ENCODE measurements at places on chromosomes 11 and 22.
A peak's percentile ranks its signal among the peaks of the same experiment; 100 is the strongest.

- peak; percentile 72 for DNase-seq
Observed at GRCh38 chr11:60428517-60428916, 855 bp upstream of the MS4A5 start.

- DNase-seq = peak; percentile 42
Observed at GRCh38 chr11:27497284-27497866, 9.2 kb downstream of the LIN7C start.

GRCh38 chr11:95076416-95076815 is 9.7 kb downstream of the SRSF8 start:
- DNase-seq = no peak

DNA sequence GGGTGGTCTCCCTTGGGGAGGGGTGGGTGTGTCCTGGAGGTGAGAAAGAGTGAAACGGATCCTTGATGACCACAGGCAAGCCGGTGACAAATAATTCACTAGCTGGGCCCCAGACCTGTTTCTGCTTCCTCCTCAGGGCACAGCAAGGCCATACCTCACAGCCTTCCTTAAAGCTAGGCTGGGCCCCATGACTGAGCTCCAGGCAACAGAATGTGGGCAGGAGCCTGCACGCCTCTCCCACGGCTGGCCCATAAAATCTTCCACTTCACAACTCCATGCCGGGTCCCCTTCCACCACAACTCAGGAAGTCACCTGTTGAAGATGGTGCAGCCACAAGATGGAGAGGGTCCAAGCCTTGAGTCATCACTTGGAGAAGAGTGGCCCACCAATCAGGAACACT is 23.9 kb downstream of the SLC22A12 start:
- no peak for DNase-seq

DNA sequence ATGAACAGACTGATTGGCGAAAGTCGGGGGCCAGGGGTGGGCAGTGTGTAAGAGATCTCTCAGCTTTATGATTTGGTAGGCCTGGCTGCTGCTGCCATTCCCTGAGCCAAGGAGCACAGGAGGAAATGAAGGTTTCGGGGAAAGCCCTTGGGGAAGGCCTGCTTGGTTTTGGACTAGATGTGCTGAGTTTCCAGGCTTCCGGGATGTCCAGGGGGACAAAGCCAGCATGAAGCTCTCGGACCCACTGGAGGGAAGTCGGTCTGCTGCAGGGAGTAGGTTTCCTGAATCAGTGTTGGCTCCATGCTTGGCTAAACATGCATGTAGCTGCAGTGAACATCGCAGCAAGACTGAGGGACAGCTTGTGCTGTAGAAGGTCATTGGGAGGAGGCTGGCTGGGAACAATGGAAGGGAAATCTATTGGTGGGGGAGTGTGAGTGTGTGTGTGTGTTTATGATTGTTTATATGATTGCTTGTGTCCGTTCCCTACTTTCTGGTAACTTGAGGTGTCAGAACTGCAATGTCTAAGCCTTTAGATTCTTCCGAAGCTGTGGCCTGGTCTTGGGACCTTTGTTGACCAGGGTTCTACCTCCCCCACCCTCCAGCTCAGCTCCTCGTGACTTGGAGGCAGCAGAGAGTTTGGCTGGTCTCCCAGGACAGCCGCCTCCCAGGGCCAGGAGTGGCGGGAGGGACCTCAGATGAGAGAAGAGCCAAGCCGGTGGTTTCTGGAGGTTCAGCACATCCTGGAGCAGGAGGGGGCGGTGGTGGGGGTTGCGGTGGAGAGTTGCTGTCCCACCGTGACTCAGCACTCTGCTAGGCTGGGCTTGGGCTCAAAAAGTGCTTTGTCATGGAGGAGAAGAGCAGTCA is 4.0 kb upstream of the FTH1 start:
- no peak for DNase-seq

- no peak for DNase-seq
Observed at GRCh38 chr11:92141725-92142124, 82.9 kb upstream of the FAT3 start.

- DNase-seq = no peak
Observed at GRCh38 chr11:10487002-10487647, 32.1 kb downstream of the AMPD3 start.

- no peak for DNase-seq
Observed at GRCh38 chr22:37427135-37427710, at the start of gene ELFN2. Gene ELFN2, minus strand, starts transcription at chr22:37427479. Its CDS starts 51,945 bp downstream, at chr22:37375534.

DNA sequence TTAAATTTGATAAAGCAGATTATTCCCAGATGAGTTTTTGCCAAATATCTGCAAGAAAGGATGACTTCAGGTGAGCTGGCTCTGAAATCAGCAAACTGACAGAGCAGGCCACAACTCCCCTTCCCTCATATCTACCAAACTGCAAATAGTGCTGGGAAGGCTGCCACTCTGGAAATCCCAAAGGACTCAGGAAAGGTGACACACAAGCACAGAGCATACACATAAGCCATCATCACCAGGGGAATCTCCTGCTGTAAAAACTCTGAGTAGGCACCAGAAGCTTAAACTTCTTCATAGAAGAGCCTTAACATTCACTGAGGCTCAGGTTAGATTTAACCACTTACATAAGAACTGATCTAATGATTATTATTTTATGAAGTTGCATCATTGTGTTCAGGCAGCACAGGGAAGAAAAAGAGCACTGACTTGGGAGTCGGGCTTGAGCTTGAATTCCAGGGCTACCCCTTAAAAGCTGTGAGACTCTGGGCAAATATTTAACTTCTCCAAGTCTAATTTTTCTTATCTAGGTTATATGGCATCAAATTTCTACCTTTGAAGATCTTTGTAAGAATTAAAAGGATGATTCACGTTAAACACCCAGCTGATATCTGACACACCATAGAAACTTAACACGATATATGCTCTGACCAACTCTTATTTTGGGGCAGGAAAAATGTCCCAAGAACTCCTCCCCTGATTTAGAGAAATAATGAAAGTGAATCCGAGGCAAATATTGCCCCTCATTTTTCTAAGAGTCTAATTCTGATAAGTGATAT is 15.0 kb downstream of the SYTL2 start:
- no peak for DNase-seq

GRCh38 chr11:120751550-120751949 is 240.0 kb downstream of the GRIK4 start:
- no peak for DNase-seq

DNA sequence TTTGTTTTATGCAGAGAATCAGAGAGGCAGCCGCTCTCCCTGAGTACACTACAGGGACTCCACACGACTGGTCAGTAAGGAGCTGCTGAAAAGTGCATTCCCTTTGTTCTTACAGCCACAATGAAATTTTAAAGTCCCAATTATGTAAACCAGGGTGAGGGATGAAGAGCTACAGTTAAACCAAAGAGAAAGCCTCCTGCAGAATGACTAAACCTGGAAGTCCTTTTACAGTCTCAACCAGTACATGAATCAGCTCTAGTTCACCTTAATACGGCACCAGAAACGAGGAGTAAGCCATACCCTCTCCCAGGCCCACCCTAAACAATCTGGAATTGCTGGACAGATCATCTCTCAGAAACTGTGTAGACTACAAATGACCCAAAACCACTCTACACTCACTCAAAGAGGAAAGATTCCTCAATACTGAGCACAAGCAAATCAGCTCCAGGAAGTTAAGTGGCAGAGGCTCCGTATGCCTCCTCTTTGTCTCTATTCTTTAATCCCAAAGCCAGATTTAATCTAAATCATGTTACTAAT is 113.1 kb downstream of the RBFOX2 start:
- no peak for DNase-seq

- peak; percentile 17 for DNase-seq
Observed at GRCh38 chr11:122157653-122158161, 41.7 kb upstream of the BLID start.

DNA sequence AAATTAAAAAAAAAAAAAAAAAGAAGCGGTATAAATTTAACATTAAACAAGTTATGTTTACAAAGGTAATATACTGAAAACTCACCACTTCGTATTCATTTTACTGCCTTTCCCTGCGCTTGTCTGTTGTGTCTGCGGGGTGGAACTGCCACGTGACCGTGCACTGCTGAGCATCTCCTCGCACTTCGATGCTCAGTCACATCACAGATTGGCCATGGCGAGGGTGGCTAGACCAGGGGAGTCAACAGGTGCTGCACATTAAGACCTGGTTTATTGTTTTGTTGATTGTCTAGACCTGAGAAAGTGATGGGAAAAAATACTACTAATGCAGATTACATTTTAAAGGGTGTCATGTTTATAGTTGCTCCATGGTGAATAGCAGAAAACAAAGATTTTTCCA is 22.8 kb upstream of the TUB start:
- no peak for DNase-seq

DNA sequence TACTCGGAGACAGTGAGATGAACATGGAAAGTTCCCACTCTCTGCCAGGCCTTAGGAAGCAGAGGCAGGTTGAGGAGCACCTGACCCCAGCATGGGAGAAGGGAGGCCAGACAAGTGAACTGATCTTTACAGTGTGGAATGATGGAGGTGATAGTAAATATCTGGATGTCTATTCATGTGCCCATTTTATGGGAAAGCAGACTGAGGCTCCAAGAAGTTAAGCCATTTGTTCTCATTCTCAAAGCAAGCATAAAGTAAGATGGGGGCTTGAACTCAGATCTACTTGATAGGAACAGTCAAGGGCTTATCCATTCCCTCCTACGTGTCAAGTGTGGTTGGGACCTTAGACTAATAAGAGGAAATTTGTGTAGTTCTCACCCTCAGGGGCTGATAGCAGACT is 461.5 kb downstream of the MN1 start:
- no peak for DNase-seq

DNA sequence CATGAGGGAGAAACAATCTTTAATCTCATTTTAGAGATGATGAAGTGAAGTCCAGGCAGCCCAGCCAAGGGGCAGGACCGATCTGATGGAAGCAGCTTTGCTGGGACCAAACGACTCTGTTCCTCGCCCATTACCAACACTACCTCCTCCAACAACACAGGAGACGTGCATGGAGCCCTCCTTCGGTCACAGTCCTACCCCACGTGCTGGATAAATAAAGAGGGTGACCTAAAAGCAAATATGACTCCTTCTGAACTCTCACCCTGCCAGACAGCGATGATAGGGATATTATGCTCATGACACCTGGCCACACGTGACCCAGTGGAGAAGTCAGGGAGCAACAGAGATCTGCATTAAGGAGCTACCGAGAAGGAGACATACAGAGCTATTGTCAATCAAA is 26.0 kb downstream of the SCGB1A1 start:
- DNase-seq = no peak

DNA sequence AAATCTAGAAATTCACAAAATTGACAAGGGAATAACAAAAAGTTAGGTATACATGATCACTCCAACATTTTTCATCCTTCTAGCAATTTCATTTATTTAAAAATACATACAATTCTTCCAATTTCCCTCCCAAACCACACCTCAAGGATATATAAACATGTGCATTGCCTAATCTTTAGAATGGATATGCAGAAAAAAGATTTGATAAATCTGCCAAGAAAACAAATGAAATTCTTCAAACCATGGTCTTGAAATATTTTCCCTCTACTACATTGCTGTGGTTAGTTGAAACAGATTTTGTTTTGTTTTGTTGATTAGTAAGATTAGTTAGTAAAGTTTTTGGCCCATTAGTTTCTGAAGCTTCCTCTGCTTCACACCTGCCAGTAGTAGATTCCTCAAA is 703.3 kb upstream of the CCDC179 start:
- DNase-seq = no peak

- no peak for DNase-seq
Observed at GRCh38 chr11:64572143-64572542, 18.9 kb upstream of the SLC22A12 start.

DNA sequence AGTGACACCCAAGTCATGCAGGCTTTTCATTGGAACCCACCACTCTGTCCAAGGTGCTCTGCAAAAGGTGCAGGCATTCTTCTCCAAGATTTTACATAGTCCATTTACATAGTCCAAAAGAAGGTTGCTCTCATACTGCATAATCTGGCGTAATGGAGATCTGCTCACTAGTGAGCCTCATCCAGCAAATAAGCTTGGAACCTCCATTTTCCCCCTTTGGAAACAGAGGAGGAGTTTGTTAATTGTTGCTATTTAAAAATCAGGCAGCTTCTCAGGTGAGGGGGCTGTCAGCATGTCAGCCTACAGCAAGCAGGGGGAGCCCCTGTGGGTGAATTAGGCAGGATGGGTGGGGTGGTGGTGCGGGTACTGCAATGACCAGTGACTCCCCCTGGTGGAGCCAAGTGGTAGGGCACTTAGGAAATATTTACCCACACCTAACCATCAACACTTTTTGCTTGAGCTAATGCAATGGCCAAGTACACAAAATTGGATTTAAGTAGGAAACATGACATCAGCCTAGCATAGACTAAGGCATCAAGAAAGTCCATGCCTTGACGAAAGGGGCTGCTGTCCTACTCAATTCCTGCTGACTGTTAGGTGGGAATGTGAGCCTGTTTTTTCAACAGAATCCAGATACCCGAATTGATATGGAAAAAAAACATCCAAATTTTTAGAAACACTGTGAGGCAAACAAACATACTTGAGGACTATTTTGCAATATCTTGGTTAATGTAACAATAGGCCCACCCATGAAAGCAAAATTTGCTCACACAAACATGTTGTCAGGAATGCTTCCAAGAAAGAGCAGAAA is 64.5 kb downstream of the AMBRA1 start:
- peak; percentile 69 for DNase-seq

GRCh38 chr11:122764371-122765090 is 73.8 kb upstream of the CRTAM start:
- no peak for DNase-seq

GRCh38 chr11:121656328-121657090 is 203.7 kb upstream of the SORL1-AS1 start:
- DNase-seq = no peak

DNA sequence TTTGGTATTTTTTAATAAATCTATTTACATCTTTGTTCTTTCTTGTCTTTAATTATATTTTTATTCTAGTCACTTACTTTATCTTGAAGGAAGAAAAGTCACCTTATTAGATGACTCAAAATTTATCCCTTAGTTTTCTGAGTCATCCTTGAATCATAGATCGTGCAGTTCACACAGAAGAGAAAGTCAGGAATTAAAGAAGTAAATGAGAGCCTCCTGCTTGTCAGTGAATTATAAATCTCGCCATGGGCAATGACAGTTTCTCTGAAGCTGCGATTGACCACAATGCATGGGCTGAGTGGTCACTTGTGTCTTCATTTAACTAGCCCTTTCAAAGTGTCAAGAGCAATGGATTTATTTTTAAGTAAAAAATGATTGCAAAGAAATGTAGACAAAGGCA is 91.2 kb downstream of the LUZP2 start:
- DNase-seq = no peak

- peak; percentile 38 for DNase-seq
Observed at GRCh38 chr11:124717786-124718651, 21.7 kb upstream of the NRGN start.

- DNase-seq = peak; percentile 25
Observed at GRCh38 chr11:45264839-45265515, 21.2 kb downstream of the SYT13 start.

DNA sequence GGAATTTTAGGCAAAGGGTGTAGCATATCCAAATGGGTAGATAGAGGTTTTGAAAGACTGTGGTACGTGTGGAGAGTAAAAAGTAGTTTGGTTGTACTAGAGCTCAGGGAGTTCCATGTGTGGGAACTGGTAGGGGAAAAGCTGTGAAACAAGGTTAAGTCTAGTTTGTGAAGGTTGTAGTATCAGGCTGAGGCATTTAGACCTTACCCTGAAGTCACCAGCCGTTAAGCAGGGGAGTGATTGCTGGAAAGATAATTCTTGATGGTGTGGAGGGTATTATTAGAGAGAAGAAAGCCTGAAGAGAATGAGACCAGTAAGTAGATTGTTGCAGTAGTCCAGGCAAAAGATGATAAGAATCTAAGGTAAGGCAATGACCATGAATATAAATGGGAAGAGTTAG is 68.0 kb downstream of the RNF169 start:
- no peak for DNase-seq

- no peak for DNase-seq
Observed at GRCh38 chr11:21264125-21264524, 594.7 kb downstream of the NELL1 start.
